GM20000 (cell line): ENCODE measurements at places on chromosomes 13 and 19.
A peak's percentile ranks its signal among the peaks of the same experiment; 100 is the strongest.

DNA sequence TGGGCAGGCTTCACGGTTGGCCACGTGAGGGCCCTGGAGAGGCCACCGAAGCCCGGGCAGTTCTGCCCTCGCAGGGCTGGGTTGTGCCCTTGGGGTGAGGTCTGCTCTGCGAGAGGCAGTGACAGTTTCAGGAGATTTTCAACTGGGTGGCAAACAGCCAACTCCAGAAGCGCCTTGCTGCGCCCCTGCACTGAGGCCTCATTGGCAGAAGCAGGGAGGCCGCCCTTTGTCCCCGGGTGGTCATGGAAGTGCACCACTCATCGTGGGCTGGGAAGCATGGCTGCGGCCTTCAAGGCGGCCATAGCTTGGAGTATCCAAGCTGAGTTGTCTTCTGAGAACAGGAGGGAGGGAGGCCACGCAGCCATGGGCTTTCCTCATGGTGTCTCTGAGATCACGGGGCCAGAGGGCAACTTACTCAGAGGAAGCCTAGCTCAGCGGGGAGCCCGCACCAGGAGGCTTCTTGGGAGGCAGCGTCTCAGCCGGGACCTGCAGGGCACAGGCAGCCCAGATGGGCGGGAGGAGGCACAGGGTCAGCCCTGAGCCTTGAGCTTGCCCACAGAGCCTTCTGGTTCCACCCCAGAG, 14.8 kb downstream of the PLEKHJ1 start:
- no peak for DNase-seq

GRCh38 chr19:1449467-1450442, at the start of gene APC2:
Gene APC2 (plus strand): TSS chr19:1450121. CDS start chr19:1453002, 2,881 bp downstream.
- peak; percentile 81 for DNase-seq

- DNase-seq = no peak
These were observed 69.9 kb downstream of the RUBCNL start for GRCh38 chr13:46317120-46317519.

DNA sequence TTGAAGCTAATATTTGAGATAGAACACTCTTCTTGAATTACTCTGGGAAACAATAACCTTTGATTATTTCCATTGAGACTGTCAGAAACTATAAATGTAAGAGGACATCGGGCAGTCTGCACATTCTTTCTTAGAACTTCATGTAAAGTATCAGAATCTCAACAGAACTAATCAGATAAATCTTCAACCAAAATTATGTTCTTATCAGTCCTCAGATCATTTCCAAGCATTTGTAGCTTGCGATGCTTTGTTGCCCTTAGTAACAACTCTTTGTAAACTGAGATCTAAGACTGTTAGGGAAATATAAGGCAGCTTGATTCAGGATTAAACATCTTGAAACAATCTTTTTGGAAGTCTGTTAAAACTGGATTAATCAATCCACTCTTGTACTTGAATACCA, 70.3 kb downstream of the FNDC3A start:
- no peak for DNase-seq

- DNase-seq = peak; percentile 13
These were observed 686 bp downstream of the SETDB2 start for GRCh38 chr13:49444524-49445395.

DNA sequence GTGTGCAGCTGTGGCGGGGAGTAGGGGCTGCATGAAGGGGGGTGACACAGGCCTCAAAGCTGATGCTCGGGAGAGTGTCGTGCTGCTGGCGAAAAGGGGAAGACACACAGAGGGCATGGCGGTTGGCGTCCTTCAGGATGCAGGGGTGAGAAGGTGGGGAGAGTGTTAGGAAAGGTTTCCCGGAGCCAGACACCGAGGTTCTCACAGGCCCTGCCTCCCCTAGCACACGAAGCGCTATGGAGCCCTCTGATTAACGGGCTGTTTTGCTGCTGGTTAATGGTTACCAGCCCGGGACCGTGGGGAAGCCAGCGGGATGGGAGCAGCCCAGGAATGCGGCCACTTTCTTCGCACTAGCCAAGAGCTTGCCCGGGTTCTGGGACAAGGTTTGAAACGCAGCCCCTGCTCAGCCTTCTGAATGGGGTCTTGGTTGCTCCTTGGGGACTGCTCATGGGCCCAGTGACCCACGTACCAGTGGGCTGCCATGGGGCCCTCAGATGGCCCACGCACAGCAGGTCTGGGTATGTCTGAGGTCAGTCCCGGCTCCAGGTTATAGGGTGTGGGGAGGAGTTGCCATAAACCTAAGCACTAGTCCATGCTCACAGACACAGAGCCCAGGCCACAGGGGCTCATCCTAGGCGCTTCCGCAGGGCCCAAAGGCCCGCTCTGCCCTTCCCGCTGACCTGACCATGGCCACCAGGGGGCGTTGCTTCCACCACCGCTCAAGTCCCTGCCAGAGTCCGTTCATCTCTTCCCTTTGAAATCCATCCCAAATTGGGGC, 31.3 kb upstream of the ISYNA1 start:
- DNase-seq = peak; percentile 64

DNA sequence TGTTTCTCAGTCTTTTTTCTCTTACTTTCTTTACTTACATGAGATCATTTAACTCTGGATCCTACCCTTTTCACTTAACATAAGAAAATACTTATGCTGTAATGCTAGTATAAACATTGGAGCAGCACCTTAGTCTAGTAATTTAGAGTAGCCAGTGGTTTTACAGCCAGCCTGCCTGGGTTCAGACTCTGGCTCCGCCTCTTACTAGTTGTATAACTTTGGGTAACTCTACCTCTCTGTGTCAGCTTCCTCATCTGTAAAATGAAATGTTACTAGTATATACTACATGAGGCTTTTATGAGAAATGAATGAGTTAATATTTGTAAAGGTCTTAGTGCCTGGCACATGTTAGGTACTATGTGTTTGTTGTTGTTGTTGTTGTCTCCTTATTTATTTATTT, 5.6 kb downstream of the CDADC1 start:
- DNase-seq = no peak

- no peak for DNase-seq
These were observed 4.6 kb downstream of the IGFL4 start for GRCh38 chr19:46035986-46036743.

- no peak for DNase-seq
These were observed 117.7 kb downstream of the FREM2 start for GRCh38 chr13:38804536-38804935.

DNA sequence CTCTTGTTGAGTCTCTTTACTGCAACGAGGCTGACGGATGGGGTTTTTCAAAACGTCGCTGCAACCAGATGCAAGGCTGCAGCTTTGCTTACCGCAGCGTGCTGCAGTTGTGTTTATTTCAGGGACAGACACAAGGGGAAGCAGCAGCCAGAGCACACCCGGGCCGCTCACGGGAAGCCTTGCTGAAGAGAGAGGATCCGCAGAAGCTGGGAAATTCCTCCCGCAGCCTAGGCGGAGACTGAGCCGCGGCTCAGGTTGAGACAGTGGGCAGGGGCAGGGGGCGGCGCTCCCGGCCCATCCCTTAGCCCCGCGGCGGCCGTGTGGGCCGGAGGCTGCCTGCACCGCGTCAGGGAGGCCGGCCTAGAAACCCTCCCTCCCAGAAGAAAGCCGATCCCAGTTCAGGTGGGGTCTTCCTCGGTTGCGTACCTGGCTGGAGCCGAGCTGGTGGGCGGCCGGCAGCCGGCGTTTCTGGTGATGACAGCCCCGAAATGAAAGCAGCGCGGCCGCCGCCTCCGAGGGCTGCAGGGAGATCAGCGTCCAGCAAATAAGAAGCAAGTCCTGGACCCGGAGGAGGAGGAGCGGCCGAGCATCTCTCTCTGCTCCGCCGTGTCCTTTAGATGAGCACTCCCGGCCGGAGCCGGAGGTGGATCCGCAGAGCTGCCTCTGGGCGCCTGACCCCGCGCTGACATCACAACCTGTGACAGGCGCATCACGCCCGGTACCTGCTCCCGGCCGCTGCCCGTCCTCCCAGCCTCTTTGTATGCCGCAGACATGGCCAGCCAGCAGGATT, at the start of gene FRY:
Gene FRY, plus strand, starts transcription at position 750 of the 790 bp plus-strand sequence. Its CDS starts 22 bp downstream, at position 772.
- DNase-seq = peak; percentile 77

- no peak for DNase-seq
These were observed 518.2 kb upstream of the HTR2A start for GRCh38 chr13:47415048-47415447.

- DNase-seq = no peak
These were observed 305.6 kb upstream of the TMTC4 start for GRCh38 chr13:100980171-100980570.

DNA sequence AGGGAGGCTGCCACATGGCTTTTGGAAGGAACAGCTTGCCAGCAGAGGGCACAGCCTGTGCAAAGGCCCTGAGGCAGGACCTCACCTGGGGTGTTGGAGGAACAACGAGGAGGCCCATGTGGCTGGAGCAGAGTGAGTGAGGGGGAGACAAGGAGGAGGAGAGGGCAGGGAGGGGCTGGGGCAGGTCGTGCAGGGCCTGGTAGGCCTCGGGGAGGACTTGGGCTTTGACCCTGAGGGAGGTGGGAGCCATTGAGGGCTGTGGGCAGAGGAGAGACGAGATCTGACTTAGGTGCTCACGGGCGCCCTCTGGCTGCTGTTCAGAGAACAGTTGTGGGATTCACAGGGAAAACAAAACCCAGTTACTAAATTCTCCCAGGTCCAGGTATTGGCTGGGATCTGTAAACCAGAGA, 25.2 kb downstream of the ZNRF4 start:
- peak; percentile 65 for DNase-seq

DNA sequence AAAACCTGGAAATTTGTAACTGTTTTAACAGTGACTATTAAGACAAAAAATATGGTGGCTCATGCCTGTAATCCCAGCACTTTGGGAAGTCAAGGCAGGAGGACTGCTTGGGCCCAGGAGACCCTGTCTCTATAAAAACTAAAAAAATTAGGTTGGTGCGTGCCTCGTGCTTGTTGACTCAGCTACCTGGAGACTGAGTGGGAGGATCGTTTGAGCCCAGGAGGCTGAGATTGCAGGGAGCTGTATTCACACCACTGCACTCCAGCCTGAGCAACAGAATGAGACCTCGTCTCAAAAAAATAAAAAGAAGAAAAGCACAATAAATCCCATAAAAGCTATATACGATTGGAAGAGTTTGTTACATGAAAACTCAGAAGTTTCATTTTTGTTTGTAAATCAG, 23.7 kb downstream of the KLF5 start:
- DNase-seq = no peak

DNA sequence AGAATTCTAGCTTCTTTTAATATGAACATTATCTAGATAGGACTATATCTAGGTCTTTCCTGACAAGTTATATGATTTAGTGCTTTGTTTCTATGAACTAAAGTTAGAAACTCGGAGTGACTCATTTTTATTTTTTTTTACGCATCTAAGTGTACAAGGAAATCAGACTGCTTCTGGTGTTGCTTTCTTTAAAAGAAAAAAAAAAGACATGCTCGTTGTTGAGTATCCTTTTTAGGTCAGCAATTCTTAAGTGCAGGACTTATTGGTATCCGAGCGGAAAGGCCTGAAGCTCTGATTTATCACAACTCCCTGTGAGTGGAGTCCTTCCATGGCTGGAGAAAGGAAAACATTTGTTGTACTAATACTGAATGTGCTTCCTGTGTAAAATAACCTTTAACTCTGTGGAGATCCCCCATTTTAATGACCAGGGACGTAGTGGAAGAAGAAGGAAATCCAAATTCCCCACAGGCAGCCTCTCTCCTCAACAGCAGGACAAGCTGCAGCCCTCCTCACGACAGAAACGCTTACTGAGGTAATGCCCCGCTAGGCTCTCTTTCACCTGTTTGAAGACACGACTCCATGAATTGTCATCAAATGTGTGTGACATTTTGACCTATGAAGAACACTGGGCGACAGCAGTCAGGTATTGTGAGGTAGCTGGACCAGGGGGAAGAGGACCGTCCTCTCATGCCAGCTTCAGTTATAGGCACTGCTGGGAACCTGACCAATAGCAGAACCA, 17.9 kb upstream of the POMP start:
- DNase-seq = no peak

DNA sequence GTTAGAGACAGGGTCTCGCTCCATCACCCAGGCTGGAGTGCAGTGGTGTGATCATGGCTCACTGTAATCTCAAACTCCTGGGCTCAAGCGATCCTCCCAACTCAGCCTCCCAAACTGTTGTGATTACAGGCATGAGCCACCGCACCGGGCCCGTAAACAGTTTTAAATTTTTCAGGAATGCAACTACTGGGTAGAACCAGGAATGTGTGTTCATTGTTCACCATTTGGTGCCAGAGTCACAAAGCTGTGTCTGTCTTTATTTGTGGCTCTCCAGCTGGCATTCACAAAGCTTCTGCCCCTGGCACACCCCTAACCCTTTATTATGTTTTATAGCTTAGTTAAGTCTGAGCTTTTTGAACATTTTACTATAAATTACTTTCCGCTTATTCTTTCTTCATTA, 19.8 kb upstream of the ACP7 start:
- no peak for DNase-seq

GRCh38 chr13:33547035-33547434, 261.5 kb upstream of the STARD13 start:
- DNase-seq = no peak

GRCh38 chr13:67259208-67259607, 29.1 kb upstream of the PCDH9 start:
- no peak for DNase-seq

- no peak for DNase-seq
These were observed 13.5 kb upstream of the INSR start for GRCh38 chr19:7307590-7308218.

DNA sequence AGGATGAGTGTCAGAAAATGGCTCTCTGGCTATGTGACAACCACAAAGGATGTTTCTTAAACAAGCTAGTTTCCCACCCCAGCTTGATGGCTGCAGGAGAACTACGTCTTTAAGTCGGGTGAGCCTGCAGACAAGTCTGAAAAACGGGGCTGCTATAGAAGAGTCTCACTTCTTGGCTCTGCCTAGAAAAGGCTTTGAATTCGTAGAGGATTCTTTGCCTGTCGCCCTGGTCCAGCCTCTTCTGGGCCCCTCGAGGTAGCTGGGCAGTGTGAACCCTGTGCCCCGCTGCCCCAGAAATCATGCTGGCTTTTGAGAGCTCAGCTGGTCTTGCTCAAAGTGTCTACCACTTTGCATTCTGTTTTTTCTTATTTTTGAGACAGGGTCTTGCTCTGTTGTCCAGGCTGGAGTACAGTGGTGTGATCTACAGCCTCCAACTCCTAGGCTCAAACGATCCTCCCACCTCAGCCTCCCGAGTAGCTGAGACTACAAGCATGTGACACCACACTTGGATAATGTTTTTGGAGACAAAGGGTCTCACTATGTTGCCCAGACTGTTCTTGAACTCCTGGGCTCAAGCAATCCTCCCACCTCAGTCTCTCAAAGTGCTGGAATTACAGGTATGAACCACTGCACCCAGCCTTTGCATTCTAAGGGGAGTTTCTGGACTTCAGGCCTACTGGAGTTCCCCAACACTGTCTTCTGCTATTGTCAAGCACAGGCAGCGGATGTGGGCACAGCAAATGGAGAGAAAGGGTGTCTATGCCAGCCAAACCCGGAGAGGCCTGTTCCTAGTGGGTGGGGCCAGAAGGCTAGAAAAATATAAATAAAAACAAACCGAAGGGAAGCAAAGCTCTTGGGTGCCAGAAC, 6.5 kb downstream of the CEBPA start:
- DNase-seq = no peak

GRCh38 chr19:22332924-22333323, 46.7 kb downstream of the ZNF729 start:
- no peak for DNase-seq

- no peak for DNase-seq
These were observed 40.5 kb downstream of the DZIP1 start for GRCh38 chr13:95603887-95604555.

GRCh38 chr19:6476155-6476895, 5.3 kb downstream of the DENND1C start:
- DNase-seq = peak; percentile 85

GRCh38 chr19:345320-345879, 804 bp upstream of the MIER2 start:
- no peak for DNase-seq

- no peak for DNase-seq
These were observed 77.4 kb upstream of the PCDH8 start for GRCh38 chr13:52925775-52926285.

- no peak for DNase-seq
These were observed 636 bp upstream of the FOXO1 start for GRCh38 chr13:40666933-40667621.
